ENCODE measurements at places on chromosomes 11 and 22.

DNA sequence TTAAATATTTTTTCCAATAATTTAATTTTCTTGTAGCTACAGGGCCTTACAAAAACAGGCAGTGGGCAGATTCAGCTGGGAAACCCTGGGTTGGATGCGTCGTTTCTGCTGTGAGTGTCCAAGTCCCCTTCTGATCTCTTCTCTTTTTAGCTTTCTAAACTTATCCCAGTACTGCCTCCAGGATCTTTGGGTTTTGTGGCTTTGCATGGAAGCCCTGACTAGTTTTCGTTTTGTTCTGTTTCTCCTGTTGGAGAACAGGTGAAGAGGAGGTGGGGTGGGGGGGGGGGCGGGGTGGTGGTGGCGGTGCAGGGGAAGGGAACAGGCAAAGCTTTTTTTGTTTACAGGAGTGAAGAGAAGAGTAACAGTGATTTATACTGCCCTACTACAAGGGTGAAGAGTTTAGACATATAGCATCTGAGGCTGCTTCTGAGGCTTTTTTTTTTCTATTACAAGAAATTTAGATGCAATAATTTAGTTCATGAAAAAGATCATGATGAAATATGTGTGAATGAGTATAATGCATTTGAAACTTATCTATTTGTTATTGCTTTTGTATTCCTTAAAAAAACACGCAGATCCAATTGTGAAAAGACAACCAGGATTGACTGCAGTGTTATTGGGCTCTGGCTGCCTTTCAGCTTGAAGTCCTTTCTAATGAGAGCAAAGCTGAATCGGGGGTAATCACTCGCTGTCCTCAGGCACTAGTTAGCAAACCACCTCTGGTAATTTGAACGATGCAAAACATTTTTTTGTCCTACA is 142.9 kb downstream of the NCAM1 start:
- DNase-seq: no peak

- peak; percentile 63 for DNase-seq
Measured at GRCh38 chr22:37077802-37078448, 26.4 kb downstream of the KCTD17 start.

DNA sequence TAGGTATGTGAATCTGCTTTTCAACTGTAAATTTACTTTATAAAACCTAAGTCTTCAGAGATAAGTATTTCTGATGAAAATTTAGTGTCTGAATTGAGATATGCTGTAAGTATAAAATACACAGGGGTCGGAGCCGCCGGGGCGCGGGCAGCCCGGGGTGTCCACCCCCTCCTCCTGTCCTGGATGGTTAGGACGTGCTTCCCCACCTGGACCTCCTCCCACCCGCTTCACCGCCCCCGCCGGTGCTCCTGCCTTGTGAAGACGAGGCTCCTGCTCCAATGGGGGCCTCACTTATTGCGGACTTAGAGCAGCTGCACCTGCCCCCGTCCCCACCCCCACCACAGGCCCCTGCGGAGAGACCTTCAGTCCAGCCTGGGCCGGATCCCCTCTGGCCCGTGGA is 21.3 kb upstream of the PHF21A start:
- DNase-seq: no peak

DNA sequence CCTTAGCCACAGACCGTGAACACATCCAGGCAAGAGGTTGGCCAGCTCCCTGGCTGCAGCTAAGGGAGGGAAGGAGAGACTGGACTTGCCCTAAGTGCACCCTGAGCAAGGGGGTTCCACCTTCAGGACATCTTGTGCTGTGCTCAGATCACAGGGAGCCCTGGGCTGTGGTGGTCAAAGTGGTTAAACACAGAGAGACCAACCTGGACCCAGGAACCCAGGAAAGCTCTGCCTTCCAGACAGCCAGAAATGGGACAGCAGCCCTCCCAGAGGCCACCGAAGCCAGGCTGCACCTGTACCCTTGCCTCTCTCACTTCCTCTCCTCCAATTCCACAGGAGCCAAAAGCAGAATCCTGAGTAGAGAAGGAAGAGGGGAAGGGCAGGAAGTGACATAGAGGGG is 105.2 kb upstream of the TMEM45B start:
- DNase-seq: no peak

DNA sequence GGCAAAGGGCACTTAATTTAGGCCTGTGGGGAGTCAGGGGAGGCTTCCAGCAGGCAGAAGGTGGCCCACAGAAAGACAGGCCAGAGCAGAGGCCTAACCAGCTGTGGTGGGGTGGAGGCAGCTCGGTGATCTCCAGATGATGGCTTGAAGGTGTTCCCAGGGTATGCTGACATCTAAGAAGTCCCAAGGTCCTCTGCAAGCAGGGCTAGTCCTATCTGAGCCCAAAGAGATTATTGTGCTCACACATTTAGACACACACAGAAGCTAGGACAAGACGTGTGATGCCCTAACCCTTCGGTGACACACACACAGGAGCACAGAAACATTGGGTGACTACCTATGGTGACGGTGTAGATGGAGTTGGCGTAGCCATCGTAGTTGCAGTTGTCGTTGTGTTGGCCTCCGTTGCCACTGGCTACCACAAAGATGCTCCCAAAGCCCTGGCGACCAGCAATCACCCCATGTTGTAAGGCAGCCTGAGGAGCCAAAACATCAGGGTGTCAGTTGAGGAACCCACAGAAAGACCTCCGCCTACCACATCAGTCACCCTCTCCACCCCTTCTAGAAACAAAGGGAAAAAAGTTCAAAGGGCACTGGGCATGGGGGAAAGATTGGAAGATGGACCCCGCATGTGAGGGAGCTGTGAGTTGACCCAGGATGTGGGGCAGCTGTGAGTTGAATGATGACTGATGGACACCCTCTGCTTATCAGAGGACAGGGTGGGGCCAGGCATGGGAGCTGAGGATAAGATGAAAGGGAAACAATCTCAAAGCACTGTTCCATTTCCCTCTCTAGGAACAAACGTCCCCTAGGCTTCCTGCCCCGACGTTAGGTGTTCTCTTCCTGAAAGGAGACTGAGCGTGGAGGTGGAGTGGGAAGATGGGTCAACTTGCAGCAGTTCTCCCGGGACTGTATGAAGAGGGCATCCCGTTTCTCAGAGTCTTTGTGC is 7.9 kb downstream of the PCSK7 start:
- no peak for DNase-seq

- no peak for DNase-seq
Measured at GRCh38 chr22:19793661-19794310, 33.2 kb downstream of the TBX1 start.

DNA sequence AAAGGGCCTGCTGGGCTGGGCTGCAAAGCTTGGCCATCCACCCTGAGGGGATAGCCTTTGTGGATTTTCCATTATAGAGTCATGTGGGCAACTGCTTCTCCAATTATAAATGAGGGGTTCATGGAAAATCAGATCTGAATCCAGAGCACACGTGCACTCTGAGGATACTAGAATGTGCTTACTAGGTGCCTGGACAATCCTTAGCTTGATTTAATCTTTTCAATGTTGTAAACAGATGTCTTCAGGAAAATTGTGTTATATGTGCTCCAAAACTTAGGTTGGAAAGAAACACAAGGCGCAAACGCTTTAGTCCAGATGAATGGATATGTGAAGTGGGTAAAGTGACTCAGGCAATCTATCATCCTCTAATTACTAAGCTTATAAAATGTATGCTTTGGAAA is 92.0 kb downstream of the SLC17A6 start:
- no peak for DNase-seq

- no peak for DNase-seq
Measured at GRCh38 chr11:65657426-65657825, 5.3 kb downstream of the RELA start.

GRCh38 chr11:119888119-119888518 is 159.1 kb upstream of the NECTIN1 start:
- DNase-seq: no peak

- DNase-seq: peak; percentile 70
Measured at GRCh38 chr11:29293825-29294224, 723.0 kb downstream of the KCNA4 start.

DNA sequence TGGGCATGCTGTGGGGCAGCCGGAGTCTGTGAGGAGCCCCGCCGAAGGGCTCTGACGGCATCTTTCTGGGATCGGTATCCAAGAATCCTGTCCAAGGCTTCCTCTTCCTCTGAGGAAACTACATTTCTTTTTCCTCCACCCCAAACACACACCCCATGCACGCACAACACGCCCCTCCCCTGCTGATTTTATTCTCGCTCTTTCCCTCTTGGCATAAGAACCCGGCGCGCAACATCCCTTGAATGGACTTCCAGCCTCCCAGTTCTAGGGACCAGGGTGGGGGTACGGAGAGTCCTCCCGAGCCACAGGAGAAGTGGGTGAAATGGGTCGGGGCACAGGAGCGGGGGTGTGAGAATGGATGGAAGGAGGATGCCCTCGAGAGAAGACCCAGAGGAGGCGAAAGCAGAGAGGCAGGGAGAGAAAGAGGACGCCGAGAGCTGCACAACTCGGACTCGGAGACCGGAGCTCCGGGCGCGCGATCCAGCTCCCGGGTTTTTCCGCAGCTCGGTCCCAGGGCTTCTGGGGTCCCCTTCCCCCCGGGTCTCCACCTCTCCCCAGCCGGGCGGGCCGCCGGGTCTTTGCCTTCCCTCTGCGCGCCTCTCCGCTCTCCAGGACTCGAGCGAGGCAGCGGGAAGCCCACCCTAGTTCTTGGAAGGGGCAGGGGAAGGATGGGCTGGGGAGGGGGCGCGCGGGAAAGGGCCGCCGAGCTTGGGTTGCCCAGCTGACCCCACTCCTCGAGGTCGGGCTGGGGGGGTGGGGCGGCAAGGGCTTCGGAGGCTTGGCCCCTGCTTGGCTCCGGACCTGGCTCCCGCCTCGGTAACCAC is 1.5 kb upstream of the LARGE1 start:
- peak; percentile 67 for DNase-seq

- DNase-seq: no peak
Measured at GRCh38 chr22:30611197-30611596, 4.2 kb downstream of the TCN2 start.

DNA sequence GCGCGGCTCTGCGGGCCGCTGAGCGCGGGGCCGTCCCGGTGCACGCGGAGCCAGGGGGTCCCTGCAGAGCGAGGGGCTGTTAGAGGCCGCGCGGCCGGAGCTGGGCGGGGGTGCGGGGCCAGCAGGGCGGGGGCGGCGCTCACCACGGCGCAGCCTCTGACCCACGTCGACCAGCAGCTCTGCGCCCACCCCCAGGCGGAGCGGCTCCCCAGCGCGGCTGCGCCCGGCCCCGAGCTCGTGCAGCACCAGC is 385 bp upstream of the SCO2 start:
- no peak for DNase-seq

DNA sequence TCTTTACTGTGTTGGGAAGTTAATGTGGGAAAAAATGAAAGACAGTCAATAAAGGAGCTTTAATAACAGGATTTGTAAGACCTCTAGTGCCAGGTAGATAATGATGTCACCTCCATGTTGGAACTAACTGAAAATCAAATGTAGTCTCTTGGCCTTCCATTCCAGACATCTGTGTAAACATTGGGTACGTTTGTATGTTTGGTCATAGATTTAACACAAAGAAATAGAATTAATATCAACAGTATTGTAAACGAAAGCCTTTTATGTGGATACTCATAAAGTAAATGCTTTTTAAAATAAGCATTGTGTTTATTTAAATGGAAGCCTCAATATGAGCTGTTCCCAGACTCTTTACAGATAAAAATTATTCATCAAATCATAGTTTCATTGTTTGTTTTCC is 605.7 kb downstream of the METTL15 start:
- no peak for DNase-seq

DNA sequence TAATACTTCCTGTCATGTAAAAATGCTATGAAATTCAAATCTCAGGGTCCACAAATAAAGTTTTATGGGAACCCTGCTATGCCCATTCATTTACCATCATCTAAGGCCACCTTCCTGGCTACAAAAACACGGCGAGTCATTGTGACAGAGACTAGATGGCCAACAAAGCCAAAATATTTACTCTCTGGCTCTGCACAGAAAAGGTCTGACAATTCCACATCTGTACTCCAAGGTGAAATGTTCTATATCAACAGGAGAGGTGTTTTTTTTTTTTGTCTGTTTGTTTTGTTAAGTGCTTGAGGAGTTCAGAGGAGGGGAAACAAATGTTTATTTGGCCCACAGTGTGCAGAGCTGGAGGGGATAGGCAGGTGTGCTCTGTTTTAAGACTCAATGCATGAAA is 18.6 kb upstream of the TMA7B start:
- no peak for DNase-seq

DNA sequence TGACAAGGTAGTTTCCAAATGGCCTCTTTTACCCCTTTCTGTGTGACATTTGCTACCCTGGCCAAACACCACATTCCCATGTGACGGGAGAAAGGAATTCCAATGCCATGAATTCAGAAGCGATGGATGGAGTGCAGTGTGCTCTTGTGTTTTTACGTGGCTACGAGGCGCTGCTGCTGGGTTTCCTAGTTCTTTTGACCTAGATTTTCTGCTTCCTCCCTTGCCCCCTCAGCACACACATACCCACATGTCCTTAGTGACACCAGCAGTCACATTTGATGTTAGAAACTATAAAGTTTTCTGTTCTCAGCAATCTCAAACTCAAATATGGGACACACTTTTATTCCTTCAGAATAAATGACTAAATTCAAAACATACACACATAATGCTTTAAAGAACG is 7.8 kb upstream of the TMA7B start:
- DNase-seq: no peak

DNA sequence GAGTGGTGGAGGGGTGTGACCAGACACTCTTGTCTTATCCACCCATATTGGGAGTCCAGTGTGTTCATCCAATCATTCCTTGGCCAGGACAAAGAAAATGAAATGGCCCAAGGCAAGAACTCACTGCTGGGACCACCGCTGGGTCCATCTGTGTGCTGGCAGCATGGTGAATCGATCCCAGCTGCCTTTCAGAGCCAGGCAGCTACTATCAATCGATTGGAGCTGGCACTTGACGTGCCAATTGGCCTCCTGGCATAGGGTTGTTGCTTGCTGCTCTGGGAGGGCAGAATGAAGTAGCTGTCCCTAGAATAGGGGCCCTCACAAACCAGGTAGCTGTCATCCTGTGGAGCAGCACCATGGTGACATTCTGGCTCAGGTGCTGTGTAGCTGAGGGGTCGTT is 1.4 kb upstream of the ARVCF start:
- no peak for DNase-seq

DNA sequence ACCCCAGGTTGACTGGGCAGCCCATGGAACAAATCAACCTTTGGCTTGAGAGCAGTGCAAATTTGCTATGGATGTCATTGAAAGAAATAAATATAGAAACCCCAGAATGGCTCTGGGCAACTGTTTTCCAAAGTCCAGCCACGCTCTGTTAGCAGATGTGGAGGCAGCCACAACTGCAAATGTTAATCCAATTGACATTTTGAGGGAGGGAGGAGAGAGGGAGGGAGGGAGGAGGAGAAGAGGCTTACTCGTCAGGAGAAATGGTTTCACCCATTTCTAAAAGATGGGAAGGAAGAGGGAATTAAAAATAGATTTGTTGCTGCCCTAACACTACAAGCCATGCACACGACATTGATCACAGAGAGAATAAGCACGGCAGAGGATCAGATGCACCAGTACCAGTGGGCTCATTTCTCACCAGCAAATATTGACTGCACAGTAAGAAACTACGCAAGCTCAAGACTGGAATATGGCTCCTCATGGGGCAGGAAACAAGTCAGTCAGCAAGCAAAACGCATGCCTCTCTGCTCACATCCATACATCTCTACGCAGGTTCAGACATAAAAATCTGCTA is 229.1 kb downstream of the LARGE1 start:
- DNase-seq: no peak

GRCh38 chr22:47225931-47226633 is 463.6 kb downstream of the TBC1D22A start:
- no peak for DNase-seq
